ENCODE measurements at places on chromosomes 2 and 18.

- DNase-seq, result no peak
These were observed 176.2 kb downstream of the RDH14 start for GRCh38 chr2:18384242-18384641.

DNA sequence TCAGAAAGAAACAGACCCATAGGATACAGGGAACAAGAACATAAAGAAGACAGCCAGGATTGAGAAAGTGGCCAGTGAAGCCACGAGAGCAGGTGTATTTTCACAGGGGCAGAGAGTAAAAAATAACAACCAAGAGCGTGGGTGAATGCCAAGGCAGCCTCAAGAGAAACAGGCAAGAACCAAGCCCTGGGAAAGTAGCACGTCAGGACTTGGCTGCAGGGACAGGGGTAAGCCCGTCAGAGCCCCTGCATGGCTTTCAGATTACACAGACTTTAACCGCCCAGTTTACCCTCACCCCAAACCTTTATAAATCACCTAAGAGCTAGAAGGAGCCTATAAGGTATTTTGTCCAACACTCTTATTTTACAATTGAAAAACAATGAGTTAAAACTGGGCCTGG is 43.7 kb downstream of the ARL4C start:
- DNase-seq, result no peak

GRCh38 chr2:187543488-187543887 is 10.7 kb downstream of the TFPI start:
- DNase-seq, result no peak

DNA sequence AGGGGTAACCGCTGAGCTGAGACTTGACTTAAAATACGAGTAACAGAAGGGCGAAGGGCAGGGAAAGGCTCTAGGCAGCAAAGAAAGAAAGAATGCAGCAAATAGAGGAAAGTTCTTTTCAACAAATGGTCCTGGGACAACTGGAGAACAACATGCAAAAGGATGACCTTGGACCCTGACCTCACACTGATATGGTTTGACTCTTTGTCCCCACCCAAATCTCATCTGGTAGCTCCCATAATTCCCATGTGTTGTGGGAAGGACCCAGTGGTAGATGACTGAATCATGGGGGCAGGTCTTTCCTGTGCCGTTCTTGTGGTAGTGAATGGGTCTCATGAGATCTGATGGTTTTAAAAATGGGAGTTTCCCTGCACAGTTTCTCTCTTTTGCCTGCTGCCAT is 33.9 kb downstream of the ST3GAL5 start:
- no peak for DNase-seq

- DNase-seq, result no peak
These were observed 347.3 kb upstream of the HNRNPA3 start for GRCh38 chr2:176865336-176865735.

- DNase-seq, result peak; percentile 55
These were observed 248.5 kb downstream of the CDH20 start for GRCh38 chr18:61581578-61582201.

DNA sequence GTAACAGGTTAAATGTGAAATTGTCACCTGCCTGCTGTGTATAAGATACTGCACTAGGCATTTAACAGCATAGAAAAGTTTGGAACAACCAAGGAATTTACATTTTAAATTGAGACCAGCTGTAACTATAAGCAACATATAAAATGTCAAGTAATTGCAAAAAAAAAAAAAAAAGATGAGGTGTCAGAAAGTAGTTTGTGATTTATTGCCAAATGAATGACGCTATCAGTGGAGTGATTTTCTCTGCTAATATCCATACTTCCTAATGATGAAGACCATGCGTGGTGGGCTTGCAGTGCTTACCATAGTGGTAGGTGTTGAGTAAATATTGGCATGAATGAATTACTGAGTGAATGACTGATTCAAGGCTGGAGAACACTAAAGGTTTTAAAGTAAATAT is 73.3 kb downstream of the OSBPL6 start:
- no peak for DNase-seq

- no peak for DNase-seq
These were observed 11.6 kb upstream of the EIF2AK2 start for GRCh38 chr2:37168217-37168981.

GRCh38 chr2:161415987-161416707 is at the start of gene TBR1:
Gene TBR1 (plus strand): TSS chr2:161416297. CDS start chr2:161416411, 114 bp downstream.
- DNase-seq, result no peak

GRCh38 chr18:48004577-48004976 is 74.1 kb upstream of the SMAD2 start:
- DNase-seq, result no peak

GRCh38 chr2:8412082-8412481 is 269.8 kb upstream of the ID2 start:
- DNase-seq, result no peak

GRCh38 chr18:36934884-36935283 is 106.0 kb downstream of the KIAA1328 start:
- no peak for DNase-seq

GRCh38 chr2:50466685-50467084 is 565.2 kb downstream of the NRXN1 start:
- no peak for DNase-seq

- DNase-seq, result no peak
These were observed 202.2 kb downstream of the TNS1 start for GRCh38 chr2:217800433-217801114.

- no peak for DNase-seq
These were observed 278.4 kb downstream of the NEDD4L start for GRCh38 chr18:58322464-58322863.

- DNase-seq, result no peak
These were observed 44.2 kb downstream of the VSNL1 start for GRCh38 chr2:17584689-17585088.

GRCh38 chr2:164739966-164740365 is 101.7 kb downstream of the COBLL1 start:
- no peak for DNase-seq

- DNase-seq, result no peak
These were observed 16.2 kb downstream of the GPR75 start for GRCh38 chr2:53843595-53843994.

GRCh38 chr2:240798327-240798905 is 21.6 kb downstream of the KIF1A start:
- no peak for DNase-seq

Measured in HL-60 (cell line).